ENCODE measurements at places on chromosomes 2 and 18. TPM values are rescaled to one million over a fixed set of nuclear protein-coding genes. Genes with fewer than 3 reads are reported as not detected.
A peak's percentile ranks its signal among the peaks of the same experiment; 100 is the strongest.

GRCh38 chr18:53799134-53799533 is 425.3 kb downstream of the MBD2 start:
- DNase-seq, result no peak

- peak; percentile 99 for DNase-seq
Observed at GRCh38 chr2:69914164-69914949, 552 bp upstream of the MXD1 start.

DNA sequence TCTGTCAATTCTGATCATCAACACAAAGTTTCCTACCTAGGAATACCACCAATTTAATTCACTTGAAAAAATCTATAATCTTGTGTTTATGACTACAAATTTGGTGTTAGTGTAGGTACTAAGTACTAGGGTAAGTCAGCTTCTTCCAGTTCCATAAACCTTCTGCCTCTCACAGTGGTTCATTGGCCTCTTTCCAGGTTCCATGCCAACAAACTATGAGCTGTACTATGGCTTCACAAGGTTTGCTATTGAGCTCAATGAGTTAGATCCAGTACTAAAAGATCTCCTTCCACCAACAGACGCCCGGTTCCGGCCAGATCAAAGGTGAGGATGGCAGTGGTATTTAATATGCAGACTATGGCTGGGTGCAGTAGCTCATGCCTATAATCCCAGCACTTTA is 58.8 kb downstream of the PRKRA start:
- DNase-seq, result no peak

- no peak for DNase-seq
Observed at GRCh38 chr2:60959501-60959900, 58.0 kb upstream of the PEX13 start.

DNA sequence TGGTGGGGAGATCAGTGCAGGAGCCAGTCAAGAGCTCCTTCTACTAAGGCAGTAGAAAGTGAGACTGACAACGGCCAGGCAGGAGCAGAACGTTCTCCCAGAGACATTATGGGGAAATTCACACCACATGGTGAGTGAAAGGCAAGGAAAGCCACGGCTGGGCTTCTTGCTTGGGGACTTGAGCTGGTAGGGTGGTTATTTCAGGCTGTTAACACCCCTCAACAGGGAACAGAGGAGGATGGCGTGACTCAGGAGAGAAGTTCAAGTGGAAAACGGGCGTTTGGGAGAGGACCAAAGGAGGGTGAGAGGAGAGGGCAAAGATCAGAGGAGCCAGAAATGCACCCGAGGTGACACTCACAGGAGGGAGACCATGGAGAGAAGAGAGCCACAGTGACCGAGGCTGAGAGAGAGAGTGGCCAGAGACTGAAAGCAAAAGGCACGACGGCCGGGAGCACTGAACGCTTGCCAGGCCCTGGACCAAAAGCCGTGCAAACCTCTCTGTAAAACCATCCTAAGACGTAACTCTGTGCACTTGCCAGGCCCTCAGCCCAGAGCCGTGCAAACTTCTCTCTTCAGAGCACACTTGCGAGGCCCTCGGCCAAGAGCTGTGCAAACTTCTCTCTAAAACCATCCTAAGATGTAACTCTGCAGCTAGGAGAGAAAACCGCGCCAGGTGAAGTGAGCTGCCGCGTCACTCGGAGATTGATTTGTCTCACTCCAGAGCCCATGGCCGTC is 7.7 kb downstream of the TPO start:
- no peak for DNase-seq

Gene NTSR2
- total RNA-seq, result not detected

DNA sequence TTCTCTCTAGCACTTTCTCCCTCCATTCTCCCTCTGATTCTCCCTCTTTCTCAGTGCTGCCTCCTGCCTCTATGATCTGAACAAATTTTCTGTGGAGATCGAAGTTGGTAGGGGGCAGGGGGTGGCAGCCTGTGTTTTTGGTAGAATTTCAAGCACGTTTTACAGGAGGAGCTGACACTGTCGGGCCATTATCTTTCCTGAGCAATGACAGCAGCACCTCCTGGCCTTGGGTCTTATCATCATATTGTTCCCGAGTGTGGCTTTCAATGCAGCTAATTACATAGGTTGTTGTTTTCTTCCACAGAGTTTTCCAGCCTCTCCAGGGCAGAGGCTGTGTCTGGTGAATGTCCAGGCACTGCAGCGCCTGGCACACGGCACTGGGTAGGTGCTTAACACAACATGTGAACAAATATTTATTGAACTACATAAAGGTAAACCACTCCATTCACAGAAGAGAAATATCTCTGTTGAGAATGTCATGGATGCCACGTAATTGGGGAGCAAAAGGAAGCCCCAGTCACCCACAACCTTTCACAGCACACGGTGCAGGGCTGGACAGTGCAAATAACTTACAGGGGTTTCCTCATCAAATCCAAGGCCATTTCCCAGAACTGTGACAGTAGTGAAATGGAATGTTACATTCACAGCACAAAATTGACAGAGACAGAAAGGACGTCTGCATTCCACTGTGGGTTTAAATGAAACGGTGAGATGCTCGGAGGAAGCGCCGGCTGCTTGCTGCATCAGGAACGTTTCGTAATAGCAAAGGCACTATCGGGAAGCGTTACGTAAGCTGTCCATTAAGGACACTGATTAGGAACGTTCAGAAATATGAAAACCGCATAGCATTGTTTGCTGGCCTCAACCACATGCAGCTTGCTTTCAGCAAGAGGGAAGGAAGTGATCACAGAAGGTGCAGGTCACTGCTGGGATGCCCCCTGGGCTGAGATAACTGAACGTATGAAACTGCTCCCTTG is 6.5 kb upstream of the KCNG2 start:
- peak; percentile 53 for DNase-seq

GRCh38 chr2:42504364-42505230 is 10.8 kb upstream of the KCNG3 start:
- DNase-seq, result no peak

DNA sequence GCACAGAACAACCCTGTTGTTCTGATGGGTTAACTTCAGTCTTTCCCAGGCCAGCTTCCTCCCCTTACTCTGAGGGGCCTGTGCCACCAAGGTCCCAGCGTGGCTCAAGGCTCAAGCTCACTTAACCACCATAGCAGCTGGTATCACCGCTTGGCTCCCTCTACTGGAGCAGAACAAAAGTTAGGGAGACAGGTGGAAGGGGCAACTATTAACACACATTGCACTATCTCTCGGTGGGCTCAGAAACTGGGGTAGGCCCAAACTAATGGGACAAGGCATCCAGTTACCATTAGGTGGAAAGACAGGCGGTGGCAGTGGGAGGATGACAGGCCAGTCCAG is 88.7 kb upstream of the ATL2 start:
- DNase-seq, result no peak

GRCh38 chr18:46723856-46724415 is 32.9 kb downstream of the ST8SIA5 start:
- DNase-seq, result peak; percentile 37

Gene C2orf78
- total RNA-seq, result not detected

DNA sequence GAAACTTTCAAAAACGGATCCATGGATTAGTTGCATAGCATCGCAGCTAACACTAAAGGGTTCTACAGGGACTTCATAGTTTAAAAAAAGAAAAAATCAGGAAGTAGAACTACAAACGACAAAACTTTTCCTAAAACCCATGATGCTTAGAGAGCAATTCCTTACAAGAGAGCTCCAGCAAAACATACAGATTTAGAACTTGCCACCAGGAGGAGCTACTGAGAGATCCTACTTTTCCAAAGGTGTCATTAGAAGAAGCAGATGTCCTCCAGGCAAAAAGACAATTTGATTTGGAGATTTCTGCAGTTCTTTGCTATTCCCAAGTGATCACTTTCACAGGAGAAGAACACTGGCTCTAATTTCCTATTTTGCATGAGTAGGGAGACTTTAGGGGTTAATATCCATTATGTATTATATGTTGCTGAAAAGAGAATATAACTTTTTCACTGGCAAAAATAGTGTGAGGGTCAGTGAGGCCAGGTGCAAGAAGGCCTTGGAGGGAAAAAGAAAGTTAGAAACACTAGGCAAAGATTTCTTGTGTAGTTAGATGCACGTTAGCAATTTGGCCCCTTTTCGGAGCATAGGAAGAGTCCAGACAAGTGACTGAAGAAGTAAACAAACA is 436.2 kb downstream of the SUCLG1 start:
- DNase-seq, result no peak

DNA sequence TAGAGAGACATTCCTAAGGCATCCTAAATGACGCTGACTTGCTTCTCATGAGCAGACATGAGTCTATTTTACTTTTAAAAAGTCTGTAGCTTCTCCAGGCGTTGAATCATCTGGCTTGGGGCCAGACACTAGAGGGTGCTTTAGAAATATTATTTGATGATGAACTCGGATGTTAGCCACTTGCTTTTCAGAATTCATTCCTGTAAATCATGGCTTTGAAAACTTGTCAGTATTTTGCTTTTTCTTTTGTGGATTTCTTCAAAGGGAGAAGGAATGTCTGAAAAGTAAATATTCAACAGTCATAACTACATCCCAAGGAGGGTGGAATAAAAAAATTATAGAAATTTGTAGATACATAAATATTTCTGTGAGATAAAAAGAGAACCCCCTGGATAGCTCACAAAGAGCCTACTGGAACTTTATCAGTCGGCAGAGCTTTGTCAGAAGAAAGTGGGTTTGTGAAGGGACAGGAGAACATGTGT is 370.8 kb downstream of the OSR1 start:
- DNase-seq, result no peak

Gene DNAJC5G
- total RNA-seq, result not detected

DNA sequence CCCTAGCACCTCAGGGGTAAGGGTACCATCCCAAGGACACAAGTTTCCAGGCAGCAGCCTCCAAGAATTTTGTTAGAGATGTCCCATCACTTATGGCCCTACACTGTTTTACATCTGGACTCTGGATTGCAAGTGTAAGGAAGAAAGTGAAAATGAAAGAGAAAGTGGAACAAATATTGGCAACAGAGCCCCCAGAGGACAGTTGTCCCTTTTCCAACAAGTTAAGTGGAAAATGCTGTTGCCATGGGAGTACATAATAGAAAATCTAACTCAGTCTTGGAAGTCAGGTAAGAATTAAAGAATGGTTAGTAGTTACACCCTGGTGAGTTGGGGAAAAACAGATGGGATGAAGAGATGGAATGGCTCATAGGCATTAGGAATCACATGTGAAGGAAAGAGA is 50.6 kb downstream of the TTC21B start:
- no peak for DNase-seq

GRCh38 chr2:102422910-102423309 is at the start of gene IL18RAP:
IL18RAP (plus strand) TSS chr2:102423160; CDS start chr2:102423278, 118 bp downstream.
- DNase-seq, result no peak

- no peak for DNase-seq
Observed at GRCh38 chr2:9020267-9020666, 16.8 kb upstream of the MBOAT2 start.

GRCh38 chr2:237581751-237582746 is 8.5 kb downstream of the RAB17 start:
- no peak for DNase-seq

GRCh38 chr2:104050656-104051242 is 803.2 kb upstream of the POU3F3 start:
- no peak for DNase-seq
